ENCODE measurements at places on chromosomes 3 and 15.
A peak's percentile ranks its signal among the peaks of the same experiment; 100 is the strongest.

DNA sequence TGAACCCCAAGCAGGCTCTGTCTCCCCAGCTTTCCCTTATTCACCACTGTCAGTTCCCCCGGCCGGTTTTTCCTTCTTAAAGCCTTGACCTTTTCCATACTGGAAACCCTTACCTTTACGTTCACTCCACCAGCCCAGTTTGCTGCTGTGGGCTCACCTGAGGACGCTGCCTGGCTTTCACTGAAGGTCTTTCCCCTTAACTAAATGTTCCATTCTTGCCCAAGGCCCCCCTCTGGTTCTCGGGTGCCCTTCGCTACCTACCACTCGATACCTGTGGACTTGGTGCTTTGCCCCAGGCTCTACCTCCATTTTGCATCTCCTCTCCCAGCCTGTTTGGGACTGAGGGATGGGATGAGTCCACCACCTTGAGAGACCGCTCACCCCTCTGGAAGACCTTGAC, 851 bp downstream of the AP2M1 start:
- DNase-seq = no peak

GRCh38 chr15:34606545-34606944, 23.1 kb upstream of the GOLGA8B start:
- DNase-seq = no peak

DNA sequence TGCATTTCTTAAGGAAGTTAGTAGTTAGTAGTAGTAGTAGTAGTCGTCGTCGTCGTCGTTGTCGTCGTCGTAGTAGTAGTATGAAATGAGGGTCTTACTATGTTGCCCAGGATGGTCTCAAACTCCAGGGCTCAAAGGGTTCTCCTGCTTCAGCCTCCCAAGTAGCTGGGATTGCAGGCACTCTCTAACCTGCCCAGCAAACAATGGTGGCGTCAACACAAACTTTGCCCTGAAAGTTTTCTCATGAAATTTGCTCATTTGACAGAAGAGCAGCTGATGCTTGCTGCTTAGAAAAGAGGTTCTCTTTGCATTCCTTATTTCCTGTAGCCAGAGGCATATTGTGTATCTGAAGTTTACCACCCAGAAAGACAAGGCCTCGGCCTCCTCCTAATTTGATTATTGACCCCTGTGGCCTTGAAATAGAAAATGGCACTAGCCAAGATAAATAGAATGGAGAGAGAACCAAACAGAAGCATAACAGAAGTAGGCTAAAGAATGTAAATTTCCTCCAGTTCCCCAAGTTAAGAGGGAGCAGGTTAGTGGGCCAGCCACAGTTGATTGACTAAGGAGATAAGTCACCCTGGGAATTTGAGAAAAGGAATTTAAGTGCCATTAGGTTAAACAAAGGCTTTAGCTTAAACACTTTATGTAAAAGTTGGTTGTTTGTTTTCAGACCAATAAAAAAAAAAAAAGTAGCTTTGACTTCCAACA, 166.2 kb upstream of the ROBO2 start:
- no peak for DNase-seq

- DNase-seq = no peak
Observed at GRCh38 chr3:87706176-87706575, 352.6 kb downstream of the CGGBP1 start.

DNA sequence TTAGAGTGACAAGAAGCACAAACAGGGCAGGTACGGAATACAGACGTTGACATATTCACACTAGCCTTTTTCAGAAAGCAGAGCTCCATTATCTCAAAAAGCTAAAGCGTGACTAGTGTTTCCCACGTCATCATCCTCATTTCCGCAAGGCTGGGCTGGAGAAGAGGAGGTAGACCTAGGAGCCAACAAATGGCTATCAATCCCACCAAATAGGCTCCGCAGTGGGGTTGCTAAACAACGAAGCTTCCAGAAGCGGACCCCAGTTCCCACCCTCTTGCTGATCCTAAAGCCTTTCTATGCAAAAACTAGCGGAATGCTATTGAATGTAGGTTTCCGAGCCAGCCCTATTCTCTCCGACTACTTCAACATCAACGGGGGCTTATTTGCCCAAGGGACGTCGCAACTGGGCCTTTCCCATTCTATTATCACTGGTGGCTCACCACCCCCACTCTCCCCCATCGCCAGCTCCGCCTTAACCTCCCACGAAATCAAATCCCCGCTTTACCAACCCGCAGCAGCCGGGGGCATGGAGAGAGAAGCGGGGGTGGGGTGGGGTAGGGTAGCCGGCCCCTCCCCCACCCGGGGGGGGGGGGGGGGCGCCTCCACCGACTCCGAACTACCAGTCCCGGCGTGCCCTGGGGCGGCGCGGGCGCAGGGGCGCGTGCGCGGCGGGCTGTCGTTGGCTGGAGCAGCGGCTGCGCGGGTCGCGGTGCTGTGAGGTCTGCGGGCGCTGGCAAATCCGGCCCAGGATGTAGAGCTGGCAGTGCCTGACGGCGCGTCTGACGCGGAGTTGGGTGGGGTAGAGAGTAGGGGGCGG, at the start of gene MORF4L1:
TSS of gene MORF4L1 (plus strand) at position 736 of the 817 bp plus-strand sequence. CDS start 128 bp downstream, outside the sequence.
- DNase-seq = peak; percentile 97

DNA sequence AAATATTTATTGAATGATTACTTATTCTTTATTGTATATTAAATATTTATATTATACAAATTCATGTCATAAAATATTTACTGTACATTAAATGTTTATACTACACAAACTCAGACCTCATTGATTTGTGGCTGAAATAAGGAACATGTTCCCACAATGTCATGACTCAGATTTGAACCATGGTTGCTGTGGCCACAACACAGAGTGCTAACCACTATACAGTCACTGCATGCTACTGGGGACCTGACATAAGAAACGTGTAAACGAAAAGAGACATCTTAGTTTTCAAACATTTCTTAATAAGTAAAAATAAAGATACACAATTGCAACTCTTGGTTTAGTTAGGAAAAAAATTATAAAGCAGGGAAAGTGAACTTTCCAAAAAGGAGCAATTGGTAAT, 99.1 kb upstream of the AGTR1 start:
- DNase-seq = no peak

DNA sequence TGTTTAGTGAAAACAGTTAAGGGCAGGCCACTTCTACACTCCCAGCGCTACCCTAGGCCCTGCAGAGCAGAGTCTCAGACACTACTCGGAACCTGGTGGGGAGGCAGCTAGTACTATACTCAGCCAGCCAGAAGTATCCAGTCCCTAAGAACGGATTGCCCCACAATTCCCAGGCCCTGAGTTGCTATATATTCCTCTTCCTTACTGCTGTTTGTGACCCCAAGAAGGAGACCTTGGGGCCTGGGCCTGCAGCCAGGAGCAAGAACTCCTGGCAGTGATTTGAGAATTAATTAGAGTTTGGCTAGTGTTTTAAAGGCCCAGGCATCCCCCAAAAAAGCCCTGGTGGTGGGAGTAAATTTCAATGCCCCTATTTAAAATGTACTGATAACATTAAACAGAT, 87.7 kb downstream of the RBPMS2 start:
- no peak for DNase-seq

- no peak for DNase-seq
Observed at GRCh38 chr3:30542897-30543296, 63.5 kb upstream of the TGFBR2 start.

DNA sequence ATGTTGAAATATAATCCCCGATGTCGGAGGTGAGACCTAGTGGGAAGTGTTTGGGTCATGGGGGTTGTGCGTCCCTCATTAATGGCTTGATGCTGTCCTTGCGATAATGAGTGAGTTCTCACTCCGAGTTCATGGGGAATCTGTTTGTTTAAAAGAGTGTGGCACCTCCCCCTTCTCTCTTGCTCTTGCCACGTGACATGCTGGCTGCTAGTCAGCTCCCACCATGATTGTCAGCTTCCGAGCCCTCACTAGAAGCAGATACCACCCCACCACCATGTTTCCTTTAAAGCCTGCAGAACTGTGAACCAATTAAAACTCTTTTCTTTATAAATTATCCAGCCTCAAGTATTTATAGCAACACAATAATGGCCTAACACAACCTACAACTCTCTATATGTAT, 166.3 kb upstream of the MBNL1 start:
- DNase-seq = no peak

DNA sequence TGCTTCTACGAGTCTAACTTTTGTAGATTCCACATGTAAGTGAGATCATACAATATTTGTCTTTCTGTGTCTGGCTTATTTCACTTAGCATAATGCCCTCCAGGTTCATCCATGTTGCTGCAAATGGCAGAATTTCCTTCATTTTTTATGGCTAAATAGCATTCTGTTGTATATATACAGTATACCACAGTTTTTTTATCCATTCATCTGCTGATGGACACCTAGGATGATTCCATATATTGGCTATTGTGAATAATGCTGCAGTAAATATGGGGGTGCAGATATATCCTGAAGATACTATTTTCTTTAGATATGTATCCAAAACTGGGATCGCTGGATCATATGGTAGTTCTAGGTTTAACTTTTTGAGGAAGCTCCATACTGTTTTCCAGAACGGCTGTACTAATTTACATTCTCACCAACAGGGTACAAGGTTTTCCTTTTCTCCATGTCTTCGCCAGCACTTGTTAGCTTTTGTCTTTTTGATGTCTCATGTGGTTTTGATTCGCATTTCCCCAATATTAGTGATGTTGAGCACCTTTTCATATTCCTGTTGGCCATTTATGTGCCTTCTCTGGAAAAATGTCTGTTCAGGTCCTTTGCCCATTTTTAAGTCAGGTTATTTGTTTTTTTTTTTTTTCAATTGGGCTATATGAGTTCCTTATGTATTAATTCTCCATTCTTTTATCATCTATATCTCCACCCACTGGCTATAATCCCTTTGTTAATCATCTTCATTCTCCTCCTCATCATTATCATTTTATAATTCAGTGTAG, 26.9 kb downstream of the CHCHD4 start:
- no peak for DNase-seq

DNA sequence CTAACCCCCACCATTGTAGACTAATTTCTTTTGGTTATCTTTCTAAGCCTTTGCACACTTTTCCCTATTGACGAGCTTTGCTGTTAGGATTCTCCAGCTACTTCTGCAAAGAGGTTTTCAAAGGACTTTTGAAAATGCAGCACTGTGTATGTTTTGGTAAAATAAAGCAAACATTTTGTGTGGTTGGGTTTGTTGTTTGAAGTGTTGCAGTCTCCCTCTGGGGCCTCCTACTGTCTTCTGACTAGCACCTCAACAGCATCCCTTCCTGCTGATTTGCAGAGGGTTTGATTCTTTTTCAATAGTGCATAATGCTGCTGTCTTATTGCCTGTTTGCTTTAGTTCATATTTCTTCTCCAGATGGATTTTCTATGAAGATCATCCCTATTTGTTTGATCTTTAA, 775.1 kb upstream of the CFAP20DC start:
- DNase-seq = no peak

GRCh38 chr15:65646486-65646885, 24.7 kb downstream of the SLC24A1 start:
- no peak for DNase-seq

DNA sequence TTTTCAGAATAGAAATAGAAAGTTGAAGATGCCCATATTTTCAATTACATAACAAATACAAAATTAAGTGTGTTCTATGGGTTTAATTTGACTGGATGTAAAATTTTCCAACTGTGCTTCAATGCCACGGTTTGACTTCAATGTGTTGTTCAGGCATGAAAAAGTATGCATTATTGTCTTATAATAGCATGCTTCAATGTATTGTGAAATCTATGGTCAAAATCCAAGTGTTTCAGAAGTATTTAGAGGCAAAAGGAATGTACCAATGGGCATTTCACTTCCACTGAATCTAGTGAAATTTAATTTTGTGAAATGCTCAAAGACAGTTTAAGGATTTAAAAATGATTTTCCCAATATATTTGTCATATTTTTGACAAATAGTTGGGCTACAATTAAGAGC, 16.0 kb downstream of the NEK10 start:
- DNase-seq = no peak

DNA sequence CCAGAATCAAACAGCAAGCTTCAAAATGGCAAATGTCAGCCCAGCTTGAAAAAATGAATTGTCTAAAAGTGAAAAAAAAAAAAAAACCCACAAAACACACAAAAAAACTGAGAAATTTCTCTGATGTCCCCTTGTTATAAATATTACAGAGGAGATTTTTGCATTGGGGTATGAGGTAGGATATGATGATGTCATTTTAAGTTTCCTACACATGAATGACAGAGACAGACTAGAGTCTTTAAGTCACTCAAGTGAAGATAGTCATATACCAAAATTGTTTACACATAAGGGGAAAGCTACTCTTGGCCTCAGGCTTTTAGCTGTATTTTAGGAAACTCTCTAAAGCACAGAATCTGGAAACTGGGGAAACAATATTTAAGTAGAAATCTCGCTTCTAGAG, 32.9 kb downstream of the TIMP4 start:
- DNase-seq = no peak

DNA sequence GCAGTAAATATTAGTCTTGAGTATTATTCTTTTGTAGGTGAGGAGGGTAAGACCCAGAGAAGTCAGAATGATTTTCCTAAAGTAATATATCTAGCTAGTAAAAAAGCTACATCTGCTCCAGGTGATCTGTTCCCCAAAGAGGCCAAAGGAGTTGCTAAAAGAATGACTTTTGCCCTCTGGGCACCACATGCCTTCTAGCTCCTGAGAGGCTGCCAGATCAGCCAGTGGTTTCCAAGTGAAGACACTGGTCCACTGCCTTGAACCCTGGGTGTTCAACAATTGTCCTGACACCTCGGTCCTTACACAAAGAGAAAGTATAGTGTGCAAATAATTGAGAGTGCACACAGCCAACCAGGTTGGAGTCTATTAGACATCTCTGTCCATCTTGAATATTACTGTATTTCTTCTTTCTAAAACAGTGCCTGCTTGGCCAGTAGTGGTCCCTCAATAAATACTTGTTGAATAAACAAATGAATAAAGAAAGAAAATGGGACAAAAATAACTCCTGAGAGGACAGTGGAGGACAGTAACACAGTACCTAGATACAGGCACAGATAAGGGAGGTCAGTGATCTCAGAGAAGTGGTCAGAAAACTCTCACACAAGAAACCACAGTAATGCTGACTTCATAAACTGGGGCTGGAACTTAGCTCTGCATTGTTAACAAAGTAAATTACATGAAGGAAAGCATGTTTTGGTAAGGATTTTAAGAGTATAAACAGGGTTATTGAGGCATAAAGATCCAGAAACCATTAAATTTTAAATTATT, 56.6 kb upstream of the CSTA start:
- no peak for DNase-seq

DNA sequence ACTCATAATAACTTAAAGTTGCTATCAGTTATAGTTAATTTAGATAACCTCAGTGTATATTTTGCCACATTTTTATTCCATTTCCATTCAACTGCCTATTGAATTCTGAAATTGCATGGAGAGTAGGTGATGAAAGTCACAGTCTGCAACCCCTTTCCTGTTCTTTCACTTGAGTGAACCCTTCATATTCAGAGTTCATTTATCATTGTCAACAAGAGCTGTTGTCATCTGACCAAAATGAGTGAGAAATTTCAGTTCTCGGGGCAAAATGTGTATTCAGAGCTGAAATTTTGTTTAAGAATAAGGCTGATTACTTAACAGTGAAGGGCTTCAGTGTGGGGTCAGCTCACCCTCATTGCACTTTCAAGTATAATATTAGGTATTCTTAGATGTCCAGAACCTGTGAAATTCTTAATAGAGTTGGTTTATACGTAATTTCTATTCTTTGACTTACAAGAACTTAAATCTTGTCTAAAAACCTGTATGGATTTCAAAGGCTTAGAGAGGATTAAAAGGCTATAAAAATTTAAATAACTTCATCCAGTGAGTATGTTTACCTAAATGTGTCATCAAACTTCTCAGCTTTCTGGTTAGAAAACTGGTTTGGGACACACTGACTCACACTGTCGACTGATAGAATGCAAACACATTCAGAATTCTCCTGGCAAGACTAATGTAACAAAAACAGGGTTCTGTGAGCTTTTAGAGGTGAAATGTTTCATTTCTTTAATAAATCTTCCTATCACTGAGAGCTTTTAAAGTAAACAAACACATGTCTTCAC, 92.2 kb downstream of the CMSS1 start:
- peak; percentile 51 for DNase-seq
